Retina (tissue), 1 donor: ENCODE measurements at places on chromosomes 6 and 20.
A peak's percentile ranks its signal among the peaks of the same experiment; 100 is the strongest.

- DNase-seq = no peak
Measured at GRCh38 chr20:10647909-10648308, 25.9 kb downstream of the JAG1 start.

- no peak for DNase-seq
Measured at GRCh38 chr20:22522701-22523100, 61.7 kb downstream of the FOXA2 start.

DNA sequence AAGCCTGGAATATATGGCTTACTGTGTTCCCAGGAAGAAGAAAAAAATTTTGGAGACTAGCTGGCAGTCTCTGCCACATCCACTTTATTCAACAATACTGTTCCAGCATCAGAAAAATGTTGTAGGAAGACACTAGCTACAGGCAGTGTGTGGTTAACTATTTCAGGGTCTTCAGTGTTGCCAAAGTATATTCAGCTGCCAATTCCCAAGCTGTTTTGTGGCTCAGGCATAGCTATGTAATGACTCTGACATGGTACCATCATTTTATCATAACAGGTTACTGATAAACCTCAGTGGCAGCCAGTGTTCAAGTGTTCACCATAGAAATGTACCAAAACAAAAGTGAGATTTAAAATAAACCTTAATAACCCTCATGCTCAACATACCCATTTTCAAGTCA lies 503.1 kb downstream of the ADGRB3 start:
- DNase-seq = no peak

GRCh38 chr6:89350281-89350966 lies 2.1 kb downstream of the UBE2J1 start:
- no peak for DNase-seq

- DNase-seq = no peak
Measured at GRCh38 chr6:46320505-46320904, 149.7 kb upstream of the ENPP5 start.

DNA sequence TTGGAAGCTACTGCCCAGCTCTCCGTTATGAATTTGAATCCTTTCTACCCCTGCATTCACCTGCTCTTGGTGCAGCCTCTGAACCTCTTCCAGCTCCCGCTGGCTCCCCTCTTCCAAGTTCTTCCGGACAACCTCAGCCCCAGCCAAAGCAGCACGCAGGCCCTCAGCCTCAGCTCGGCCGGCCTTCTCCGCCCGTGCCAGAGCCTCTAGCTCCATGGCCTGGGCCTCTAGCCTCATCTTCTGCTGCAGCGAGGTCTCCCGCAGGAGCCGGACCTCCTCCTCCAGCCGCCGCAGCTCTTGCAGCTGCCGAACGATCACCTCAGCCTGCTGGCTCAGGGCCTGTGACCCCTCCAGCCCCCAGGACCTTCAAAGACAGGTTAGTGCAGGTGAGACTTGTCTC lies 3.2 kb downstream of the CCHCR1 start:
- no peak for DNase-seq

- no peak for DNase-seq
Measured at GRCh38 chr6:37168811-37169495, 999 bp upstream of the PIM1 start.

DNA sequence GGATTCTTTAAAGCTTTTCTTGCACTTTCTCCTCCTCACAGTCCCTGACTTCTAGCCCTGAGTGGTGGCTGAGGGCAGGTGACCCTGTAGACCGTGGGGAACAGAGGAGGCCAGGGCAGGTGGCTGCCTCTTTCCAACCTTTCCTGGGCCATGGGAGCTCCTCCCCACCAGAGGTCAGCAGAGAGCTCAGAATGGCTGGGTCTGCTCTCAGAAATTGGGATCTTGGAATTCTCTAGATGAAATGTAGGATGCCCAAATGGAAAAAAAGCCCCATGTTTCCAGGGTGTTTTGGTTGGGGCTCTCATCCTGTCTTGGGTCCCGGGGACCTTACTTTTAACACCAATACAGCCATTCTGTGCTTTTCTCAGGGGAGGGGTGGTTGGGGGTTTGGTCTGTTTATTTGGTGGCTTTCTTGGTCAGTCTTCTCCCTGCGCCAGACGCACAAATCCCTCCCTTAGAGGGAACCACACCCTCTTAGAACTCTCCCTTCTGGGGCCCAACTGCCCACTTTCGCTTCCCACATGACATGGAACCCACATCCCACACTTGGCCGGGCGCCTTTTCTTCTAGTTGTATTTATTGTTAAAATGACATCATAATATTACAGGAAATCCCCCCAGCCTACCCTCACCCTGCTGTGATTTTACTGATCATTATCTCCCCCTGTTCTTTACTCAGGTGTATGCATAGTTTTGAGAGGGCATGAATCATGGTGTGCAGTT lies 17.9 kb downstream of the GNAS start:
- peak; percentile 87 for DNase-seq

DNA sequence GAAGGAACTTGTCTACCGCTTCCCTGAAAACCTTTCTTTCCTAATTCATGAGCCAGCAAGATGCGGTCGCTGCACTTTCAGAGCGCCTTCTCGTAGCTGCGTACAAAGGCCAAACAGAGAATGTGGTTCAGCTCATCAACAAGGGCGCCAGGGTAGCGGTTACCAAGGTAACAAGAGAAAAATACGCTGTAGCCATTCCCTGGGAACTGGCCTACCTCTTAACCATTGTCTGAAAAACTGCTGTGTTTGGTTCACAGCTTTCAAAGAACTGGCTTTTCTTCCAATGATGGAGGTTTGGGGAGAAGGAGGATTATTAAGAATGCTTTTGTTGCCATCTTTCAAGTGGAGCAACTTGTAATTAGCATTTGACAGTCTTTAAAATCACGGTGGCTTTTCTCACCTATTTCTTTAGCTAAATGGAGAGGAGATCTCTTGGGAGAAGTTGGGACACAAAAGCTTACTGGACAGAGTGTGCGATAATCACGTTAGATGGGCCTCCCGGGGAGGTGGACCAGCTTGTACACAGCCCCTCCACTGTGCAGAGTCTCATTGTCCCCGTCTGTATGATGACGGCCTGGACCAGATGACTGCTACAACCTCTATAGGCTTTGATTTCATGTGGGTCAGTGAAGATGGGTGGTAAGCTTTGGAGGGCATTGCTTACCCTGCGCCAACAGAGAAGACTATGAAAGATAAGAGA lies 71.5 kb downstream of the LYRM2 start:
- DNase-seq = peak; percentile 87

GRCh38 chr20:17966432-17967310 lies 1.9 kb downstream of the SNX5 start:
- no peak for DNase-seq

DNA sequence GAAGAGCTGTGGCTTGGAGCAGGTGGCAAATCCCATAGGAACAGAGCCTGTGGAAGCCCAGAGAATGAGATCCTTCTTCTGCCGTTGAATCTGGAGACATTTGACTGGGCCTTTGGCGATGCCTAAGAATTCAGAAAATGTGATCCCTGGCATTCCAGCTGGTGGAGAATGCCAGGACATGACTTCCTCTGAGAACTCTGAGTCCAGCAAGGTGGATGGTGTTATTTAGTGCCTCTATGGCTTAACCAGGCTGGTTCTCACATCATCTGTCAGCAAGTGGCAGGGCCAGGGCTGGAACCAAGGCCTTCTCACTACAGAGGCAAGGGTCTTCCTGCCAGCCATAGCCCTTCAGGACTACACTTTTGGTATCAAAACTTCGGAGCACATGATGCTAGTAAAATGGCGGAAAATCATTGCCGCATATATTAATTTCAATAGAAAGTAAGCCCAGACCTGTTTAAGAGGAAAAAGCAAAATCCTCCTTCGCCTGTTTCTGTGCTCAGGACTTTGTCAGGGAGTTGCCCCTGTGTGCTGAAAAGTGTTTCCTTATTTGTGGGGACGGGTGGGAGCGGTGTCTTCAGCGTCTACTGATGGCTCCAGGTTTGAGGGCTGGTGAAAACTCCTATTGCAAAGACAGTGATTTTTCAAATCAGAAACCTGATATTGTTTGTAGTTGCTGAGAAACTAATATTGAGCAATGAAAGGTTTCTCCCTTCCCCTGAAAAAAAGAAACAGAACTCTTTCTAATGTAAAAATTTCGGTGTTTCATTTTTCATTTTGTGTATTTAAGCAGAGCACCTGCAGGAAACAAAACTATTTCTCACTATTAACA lies 23.9 kb downstream of the DUSP22 start:
- no peak for DNase-seq

DNA sequence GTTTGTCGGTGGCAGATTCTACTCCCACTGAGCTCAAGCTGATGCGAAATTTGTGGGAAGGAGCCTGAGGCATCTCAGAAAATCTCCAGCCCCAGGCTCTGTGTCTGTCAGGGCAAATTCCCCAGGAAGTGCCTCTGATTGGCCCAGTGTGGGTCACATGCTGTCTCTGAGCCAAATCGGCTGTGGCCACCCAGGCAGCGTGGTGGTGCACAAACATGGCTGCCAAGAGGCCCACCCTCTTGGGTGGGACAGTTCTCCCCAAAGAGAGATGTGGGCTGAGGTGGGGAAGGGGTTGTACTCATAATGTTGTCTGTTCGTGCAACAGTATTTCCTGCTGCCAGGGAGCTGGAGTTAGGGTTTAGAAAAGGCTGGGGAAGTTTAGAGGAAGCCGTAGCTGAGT lies 130.6 kb downstream of the BMP7 start:
- no peak for DNase-seq

DNA sequence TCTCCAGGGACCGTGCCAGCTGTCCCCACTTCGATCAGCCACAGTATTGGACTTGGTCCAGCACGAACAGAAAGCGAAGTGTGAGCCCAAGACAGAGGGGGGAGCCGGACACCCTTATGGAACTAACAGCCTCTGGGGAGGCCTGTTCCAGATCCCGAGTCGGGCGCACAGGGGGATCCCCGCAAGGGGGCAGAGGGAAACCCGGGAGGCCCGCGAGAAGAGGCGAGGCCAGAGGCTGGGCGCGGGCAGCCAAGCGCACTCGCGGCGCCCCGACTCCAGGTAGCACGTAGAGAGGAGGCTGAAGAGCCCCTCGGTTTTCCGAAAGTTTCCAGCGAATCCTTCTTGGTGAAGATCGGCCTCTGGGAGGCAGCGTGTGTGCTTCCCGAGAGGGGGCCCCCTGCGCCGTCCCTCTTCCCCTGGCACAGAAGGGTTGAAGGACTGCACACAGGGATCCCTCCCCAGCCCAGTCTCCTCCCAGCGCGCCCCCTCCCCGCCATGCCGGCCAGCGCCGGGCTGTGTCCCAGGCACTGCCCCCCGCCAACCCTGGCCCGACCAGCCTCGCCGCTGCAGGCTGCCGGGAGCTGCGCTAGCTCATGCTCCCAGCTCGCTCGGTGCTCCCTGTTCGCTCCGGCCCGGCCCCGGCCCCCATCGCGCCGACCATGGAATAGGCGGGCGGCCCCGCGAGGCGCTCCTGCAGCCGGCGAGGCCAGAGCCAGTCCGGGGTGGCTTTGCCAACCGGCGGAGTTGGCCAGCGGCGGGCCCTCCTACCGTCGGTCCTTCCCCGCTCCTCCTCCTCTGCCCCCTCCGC lies 577 bp upstream of the SLC24A3 start:
- DNase-seq = peak; percentile 76

DNA sequence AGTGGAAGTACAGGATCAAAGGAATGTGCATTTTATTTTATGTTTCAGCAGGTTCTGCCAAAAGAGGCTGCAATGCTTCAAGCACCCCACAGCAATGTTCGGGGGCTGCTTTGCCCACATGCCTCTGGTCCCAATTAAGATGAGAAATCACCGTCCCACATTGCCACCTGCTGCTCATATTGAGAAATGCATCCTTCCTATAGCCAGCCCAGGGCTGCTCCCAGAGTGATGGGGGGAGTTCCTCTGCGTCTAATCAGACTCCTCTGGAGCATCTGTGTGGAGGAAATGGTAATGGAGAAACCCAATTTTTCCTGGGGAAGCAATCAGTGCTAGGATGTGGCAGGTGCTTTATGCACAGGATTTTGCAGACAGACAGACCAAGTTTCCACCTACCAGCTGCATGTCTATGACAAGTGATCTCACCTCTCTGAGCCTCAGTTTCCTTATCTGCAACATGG lies 33.7 kb downstream of the PTGIS start:
- peak; percentile 78 for DNase-seq

DNA sequence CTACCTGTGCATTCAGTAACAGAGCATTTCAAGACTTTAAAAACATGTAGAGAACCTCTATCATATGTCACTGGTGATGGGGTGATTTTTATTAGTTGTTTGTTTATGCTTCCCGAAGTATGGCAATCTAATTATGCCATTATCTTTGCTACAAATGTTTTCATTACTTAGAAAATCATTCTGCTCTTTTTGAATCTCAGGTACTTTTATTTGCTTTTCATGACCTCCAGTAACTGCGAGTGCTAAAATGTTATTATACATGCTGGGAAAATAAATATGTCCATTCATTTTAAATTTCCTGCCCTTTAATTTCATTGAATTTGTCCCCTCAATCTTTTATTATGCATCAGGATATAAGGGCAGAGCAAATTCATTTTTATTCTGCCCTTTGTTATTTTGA lies 515.7 kb downstream of the NKAIN2 start:
- DNase-seq = no peak

DNA sequence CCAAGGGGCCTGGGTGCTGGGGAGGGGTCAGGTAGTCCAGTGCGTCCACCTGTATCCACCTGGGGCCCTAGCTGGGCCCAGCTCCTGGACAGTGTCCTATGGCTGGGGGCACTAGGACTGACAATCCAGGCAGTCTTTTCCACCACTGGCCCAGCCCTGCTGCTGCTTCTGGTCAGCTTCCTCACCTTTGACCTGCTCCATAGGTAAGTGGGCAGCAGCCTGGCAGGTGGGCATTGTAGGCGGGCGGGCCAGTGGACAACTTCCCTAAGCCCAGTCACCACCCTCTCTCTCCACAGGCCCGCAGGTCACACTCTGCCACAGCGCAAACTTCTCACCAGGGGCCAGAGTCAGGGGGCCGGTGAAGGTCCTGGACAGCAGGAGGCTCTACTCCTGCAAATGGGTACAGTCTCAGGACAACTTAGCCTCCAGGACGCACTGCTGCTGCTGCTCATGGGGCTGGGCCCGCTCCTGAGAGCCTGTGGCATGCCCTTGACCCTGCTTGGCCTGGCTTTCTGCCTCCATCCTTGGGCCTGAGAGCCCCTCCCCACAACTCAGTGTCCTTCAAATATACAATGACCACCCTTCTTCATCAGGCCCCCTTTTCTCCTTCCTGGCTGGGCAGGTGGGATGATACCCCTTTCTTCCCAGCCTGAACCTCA lies 584 bp downstream of the C20orf141 start:
- no peak for DNase-seq

DNA sequence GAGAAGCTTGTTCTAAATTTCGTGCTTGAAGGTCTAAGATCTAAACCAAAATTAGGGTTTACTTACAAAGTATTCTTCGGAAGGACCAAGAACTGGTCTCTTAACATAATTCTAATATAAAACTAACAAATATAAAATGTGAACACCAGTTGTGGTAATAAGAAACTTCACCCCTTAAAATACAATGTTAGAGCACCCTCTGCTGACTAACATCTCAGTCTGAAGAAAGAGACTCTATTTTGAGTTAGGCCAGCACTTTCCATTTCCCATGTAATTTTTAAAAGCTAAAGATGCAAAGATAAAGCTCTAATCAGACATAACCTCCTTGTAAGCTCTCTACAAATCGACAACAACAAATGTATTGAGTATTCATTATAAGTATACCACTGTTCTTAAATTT lies 24.6 kb downstream of the ATG5 start:
- DNase-seq = no peak

DNA sequence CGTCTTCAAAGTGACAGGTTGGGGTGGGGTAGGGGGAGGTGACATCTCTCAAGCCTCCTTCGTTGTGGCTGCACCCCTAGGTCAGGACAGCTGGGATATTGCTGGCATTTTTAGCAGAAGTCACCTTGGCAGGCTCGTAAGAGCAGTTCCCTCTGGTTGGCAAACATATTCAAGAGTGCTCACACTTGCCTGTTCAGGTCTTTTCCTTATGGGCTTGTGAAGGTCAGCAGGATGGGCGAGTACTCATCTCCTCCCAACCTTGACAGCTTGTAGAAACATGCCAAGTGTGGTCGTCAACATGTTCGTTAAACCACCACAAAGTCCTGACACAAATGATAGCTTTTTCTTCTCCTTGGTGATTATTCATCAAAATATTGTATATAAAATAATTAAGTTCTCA lies 113.6 kb downstream of the HDGFL1 start:
- no peak for DNase-seq
